ENCODE measurements at places on chromosomes 12 and 14. TPM values are rescaled to one million over a fixed set of nuclear protein-coding genes. Genes with fewer than 3 reads are reported as not detected.

DNA sequence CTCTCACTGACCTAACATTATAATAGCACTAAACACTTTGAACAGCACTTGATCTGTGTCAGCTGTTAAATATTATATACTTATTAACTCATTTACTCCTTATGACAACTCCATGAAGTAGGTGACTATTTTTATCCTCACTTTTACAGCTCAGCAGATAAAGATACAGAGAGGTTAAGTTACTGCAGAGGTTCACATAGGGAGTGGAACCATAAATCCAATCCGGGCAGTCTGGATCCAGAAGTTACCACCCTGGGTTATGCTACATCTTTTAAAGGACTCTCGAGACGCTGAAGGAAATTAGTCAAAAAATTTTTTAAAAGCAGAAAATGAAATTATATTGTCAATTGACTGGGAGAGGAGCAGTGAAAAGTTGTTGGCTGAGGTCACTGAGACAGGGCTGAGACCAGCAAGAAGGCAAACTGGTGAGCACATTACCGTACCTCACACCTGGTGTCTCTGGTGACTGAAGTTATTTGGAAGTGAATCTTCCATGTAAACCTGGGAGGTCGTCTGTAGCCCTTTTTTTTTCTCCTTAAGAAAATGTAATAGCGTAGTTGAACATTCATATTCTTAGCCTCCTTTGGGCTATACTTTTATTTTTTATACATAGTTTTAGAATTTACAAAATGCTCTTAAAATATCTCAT lies 1.2 kb upstream of the RIMKLB start:
- no peak for DNase-seq

GRCh38 chr12:86950043-86950442 lies 693.9 kb upstream of the MGAT4C start:
- no peak for DNase-seq

DNA sequence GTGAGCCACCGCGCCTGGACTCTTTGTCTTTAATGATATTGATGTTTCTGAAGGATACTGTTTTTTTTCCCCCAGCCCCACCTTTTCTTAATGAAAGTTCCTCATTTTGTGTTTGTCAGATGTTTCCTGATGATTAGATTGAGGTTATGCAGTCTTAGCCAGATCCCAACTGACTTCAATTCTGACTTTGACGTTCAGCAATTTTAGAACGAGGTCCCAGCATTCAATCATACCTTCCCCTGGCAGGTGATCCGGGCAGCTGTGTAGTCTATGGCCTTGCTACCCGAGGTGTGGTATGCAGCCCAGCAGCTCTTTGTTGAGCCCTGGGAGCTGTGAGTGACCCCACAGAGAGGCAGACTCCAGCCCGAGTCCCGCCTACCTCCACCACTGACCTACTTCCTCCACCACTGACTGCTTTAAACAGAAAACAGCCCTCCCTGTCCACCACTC lies 82.7 kb downstream of the LGMN start:
- DNase-seq, result peak; percentile 62

GRCh38 chr12:85423947-85424346 lies 143.9 kb downstream of the ALX1 start:
- no peak for DNase-seq

DNA sequence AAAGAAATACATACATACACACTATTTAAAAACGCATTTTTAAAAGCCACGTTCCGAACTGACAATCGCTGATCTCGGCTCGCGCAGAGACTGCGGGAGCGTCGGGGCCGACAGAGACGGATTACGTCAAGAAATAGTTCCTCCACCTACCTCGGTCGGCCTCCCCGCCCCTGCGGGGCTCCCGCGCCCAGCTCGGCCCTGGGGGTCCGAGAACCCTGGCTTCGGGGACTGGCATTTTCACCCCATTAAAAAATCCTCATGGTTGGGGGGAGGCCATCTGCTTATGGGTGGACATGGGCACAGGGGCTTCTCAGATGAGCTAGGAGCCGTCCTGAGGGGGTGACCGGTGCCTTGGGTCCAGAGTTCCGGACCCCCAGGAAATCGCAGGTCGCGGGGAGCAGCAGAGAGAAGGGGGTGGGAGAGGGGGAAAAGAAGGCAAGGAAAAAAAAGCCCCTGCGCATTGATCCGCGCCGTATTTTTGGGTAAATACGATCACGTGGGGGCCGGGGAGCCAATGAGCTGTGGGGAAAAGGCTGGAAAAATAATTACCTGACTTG lies 324 bp upstream of the HOXC9 start:
- DNase-seq, result no peak

DNA sequence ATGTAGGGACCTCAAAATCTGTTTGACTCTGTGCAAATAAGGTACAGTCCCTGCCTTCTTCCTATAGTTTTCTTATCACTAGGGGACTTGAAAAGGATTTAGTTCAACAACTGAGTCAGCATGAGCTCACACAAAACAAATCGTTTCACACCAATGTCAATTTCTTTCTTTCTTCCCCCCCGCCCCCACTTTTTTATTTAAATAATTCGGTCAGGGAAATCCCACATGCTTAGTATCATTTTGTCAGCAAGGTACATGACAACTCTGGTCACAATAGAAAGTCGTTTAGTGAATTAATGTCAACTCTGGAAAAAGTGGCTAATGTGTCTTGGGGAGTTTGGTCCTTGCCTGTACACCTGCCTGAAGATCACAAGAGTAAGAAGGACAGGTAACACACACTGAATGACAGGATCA lies 232.2 kb upstream of the PLEKHG7 start:
- no peak for DNase-seq

DNA sequence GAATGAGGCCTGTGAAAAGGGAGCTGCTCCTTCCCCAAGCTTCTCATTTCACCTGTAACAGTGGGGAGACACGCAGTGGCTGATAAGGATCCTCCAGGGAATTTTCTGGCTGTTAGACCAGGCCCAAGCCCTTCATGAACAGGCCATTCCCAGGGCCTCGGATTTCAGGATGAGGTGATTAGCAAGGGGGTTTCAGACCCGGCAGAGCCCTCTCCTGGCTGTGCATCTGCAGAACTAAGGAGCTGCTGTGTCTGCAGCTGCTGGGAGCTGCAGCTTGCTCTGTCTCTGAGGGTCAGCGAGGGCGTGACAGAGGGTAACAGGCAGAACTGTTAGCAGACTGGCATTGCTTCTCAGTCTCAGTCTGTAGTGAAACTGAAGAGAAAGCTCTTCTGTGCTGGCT lies 110.4 kb downstream of the KCNA5 start:
- no peak for DNase-seq

- no peak for DNase-seq
Measured at GRCh38 chr12:93126069-93126474, 197.0 kb upstream of the EEA1 start.

DNA sequence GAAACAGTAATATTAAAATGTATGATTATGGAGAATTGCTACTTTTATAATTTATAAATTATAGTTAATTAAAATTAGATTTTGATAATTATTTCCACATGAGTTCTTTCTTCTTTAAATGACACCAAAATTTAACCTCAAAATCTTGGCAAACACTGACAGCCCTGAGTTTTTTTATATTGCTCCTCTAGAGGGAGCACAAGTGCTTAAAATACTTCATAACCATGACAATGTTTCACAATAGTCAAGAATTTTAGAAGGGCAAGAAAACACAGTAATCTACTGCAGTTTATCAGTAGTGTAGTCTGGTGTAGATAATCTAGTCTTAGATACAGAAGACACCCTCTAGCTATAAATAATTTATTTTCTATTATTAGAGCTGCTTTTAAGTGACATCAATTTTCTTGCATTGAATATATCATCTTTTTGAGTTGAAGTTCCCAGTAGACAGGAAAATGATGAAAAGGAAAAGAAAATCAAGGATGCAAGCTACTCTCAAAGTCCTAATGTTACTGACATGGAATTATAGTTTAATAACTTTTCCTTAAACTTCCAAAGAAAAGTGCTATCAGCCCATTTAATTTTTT lies 14.3 kb upstream of the PTGER2 start:
- DNase-seq, result peak; percentile 72

DNA sequence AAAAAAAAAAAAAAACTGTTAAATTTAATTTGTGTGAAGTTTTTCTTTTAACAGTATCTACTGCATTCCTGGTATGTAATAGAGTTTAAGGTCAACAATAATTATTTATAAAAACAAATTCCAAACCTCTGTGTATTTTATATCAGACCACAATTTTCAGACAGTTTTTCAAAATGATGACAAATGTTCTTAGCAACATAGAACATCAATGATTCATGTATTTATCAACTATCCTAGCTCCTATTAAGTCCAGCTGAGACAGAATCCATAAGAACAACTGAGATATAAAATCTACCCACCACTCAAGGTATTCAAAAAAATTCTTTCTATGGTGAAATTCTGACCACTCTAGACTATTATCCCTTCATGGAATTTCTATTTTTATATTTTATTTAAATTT lies 144.5 kb downstream of the EPS8 start:
- DNase-seq, result no peak

DNA sequence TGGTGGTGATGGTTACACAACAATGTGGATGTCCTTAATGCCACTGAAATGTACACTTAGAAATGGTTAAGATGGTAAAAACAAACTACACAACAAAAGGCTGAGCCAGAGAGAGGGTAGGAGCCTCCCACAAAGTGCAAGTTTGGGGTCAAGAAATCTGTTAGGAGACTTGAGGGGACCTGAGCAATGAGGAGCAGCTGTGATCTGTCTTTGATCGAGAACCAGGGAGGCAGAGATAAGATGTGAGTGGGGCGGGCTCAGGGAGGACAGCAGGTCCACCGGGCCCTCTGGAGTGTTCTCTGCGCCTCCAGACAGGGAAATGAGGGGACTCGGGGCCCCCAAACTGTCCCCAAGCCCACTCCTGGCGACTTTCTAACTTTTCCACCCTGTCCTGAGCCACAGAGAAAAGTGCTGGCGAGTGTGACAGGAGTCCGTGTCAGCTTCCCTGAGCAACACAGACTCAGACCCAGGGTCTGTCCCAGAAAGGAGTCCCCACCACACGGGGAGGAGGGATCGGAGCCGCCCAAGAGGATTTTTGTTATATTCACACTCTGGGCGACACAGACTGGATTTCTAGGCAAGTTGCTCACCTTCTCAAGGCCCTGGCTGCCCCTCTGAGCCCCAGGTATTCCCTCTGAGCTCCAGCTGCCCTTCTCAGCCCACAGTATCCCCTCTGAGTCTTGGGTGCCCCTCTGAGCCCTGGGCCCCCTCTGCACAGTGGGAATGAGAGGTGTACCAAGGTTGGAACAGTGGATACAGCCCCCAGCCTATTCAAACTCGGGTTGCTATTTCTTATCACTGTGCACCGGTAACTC lies 11.5 kb upstream of the SCARB1 start:
- no peak for DNase-seq

- DNase-seq, result no peak
Measured at GRCh38 chr12:6265038-6265405, 45.5 kb upstream of the PLEKHG6 start.

GRCh38 chr12:132447327-132447720 lies 42.6 kb upstream of the FBRSL1 start:
- DNase-seq, result no peak

DNA sequence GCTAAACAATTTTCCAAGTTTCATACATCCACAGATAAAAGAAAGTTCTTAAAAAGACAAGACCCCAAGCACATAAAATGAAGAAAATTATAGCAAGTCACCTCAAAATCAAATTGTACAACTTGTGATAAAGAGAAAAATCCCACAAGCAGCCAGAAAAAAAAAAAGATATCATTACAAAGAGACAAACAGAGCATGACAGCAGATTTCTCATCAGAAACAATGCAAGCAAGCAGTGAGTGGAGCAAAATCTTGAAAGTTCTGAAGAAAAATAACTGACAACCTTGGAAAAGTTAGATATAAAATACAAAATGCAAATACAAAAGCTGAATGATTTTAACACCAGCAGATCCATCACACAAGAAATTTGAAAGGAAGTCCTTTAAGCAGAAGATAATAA lies 194.5 kb upstream of the SOX5 start:
- no peak for DNase-seq

GRCh38 chr12:19190292-19191031 lies 60.9 kb downstream of the PLEKHA5 start:
- DNase-seq, result peak; percentile 78

DNA sequence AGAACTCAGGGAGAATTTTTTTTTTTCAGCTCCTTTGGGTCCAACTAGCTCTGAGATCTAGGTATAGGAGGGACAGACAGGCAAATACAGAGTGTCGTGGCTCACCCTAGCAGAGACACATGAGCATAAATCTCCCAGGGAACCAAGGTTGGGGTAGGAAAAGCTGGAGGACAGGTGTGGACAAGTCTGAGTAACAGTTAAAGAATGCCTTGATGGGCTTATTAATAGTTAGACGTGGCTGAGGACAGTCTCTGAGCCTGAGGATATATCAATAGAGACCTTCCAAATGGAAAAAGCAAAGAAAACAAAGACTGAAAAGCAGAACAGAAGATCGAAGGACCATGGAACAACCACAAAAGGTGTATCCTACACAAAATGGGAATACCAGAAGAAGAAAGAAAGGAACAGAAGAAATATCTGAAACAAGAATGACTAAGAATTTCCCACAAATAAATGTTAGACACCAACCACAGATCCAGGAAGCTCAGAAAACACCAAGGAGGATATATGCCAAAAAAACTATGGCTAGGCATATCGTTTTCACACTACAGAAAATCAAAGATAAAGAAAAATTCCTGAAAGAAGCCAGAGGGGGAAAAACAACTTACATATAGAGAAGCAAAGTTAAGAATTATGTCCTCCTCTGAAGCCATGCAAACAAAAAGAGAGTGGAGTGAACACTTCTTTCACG lies 80.9 kb downstream of the PTPRB start:
- no peak for DNase-seq

DNA sequence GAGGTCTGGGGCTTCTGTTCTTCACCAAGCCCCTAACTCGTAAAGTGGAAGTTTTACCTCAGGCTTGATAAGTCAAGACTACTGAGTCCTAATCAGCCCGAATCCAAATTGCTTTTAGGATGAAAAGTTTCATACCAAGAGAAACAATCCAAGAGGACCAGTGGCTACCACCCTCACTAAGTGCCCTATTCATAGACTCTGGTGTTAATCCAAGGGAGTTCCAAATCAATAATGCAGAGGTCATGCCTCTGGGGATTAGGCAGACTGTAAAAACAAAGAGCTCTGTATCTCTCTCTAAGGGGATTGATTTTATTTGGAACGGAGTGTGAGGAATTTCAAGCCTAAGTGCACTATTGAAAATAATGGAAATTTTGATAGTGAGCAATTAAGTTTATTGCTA lies 76.3 kb upstream of the LMNTD1 start:
- DNase-seq, result no peak

DNA sequence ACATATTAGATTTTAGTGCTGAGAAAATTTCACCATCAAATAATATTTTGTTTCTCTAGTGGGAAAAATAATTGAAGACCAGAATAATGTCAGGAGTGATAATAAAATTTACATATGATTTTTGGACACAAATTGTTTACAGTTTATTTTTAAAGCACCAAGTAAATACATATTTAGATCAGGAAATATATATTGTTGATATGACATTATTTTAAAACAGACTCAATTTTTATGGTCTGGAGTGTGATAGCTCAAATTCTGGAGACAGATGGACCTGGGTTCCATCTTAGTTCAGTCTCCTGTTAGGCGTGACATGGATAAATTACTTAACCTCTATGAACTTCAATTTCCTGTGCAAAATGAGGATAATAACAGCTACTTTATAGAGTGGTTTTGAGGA lies 135.4 kb downstream of the TPH2 start:
- DNase-seq, result no peak

CLEC7A gene
- 809 TPM for polyA plus RNA-seq

TBC1D30 gene
- polyA plus RNA-seq, result 1.1 TPM

KCNC2 gene
- not detected for polyA plus RNA-seq

C12orf75 gene
- polyA plus RNA-seq, result 0.73 TPM

CLMN gene
- 23.2 TPM for polyA plus RNA-seq

ADAM21 gene
- polyA plus RNA-seq, result not detected

LTB4R2 gene
- polyA plus RNA-seq, result 2.7 TPM

OTOGL gene
- polyA plus RNA-seq, result not detected

KCNJ8 gene
- polyA plus RNA-seq, result not detected

Data from CD14-positive monocyte (primary cell).